Aorta (tissue), 5 donors: ENCODE measurements at places on chromosomes 3 and 15.

DNA sequence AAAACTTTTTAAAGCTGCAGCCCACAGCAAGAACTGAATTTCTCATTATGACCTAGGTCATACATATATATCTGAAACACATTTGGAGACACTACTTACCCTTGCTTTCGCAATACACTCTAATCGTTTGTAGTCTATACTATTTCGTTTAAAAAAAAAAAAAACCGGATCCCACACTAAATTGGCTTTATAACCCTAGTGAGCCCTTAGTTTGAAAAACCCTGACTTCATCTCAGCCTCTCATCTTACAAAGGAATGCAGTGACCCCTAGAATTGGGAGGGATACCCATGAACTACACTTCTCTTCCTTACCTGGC, 4.2 kb downstream of the RARRES1 start:
- no peak for DNase-seq
- peaks cover 6% of the 10 kb centered on the region for H3K4me1 ChIP-seq
- no peaks in the 10 kb centered on the region for H3K27me3 ChIP-seq
- no peak overlapping the region for H3K4me3 ChIP-seq

- peaks cover 6% of the 10 kb centered on the region for H3K36me3 ChIP-seq
- H3K4me3 ChIP-seq: no peak overlapping the region
- no peaks in the 10 kb centered on the region for H3K4me1 ChIP-seq
- no peak overlapping the region for H3K27ac ChIP-seq
- H3K27me3 ChIP-seq: no peaks in the 10 kb centered on the region
- DNase-seq: no peak
Observed at GRCh38 chr3:170128977-170129431, 52.5 kb downstream of the PHC3 start.

DNA sequence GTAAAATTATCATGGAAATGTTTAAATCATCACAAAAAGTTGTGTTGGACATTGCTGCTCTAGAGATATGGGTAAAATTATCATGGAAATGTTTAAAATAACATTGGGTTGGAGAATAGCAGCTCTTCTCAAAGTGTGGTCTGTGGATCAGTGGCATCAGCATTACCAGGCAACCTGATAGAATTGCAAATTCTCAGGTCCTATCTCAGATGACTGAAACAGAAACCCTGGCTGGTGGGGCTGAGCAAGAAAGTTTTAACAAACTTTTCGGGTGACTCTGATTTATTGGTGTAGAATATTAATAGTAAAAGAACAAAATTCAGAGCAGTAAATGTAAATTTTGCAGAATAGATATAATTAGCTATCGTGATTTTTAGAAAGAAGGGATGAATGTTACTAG, 28.9 kb downstream of the NXPE3 start:
- DNase-seq: no peak
- H3K4me3 ChIP-seq: no peak overlapping the region

- no peak for DNase-seq
- H3K4me1 ChIP-seq: no peaks in the 10 kb centered on the region
- no peaks in the 10 kb centered on the region for H3K36me3 ChIP-seq
- H3K27ac ChIP-seq: no peak overlapping the region
- no peaks in the 10 kb centered on the region for H3K27me3 ChIP-seq
Observed at GRCh38 chr3:171832989-171833388, 10.2 kb upstream of the TMEM212 start.

DNA sequence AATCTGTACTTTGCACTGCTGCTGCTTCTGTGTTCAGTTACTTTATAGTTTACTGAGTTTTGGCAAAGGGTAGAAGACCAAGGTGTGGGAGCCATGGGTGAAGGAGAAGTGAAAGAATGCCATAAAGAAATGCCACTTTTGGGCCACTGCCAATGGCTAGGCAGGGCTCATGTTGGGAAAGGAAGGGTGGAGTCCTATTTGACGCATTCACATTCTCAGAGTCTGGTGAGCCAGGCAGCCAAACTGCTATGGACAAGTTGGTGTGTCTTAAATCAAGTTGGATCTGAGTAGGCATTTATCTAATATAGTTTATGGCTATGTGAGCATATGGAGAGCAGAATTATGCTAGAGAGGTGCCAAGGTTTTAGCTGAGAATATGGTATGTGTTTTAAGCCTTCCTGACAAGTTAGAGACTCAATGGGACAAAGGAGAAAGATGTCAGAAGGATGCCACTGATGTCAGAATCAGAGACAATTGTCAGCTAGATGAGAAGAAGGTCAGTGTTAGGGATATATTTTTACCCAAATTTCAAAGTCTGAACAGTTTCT, 296.1 kb downstream of the AGBL1 start:
- peaks cover 2% of the 10 kb centered on the region for H3K27me3 ChIP-seq
- DNase-seq: no peak

DNA sequence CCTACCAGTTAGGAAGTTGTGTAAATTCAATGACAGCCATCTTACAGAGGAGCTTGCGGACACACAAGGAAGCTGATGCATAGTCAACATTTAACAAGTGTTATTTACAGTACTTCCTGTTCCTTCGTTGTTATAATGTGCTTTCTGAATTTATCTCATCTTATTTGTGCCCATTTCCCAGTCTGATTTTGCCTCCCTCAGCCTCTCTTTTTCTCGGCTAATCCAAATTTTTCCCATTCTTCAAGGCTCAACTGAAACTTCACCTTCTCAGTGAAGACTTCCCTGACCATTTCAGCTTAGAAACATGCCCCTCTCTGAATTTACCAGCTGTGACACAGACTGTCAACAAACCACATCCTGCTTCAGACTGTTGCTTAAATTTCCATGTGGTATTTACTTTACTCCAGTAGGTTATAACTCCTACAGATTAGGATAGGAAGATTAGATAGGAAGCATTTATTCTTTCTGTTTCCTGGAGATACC, 55.7 kb upstream of the CP start:
- no peak overlapping the region for H3K27ac ChIP-seq
- no peak for DNase-seq
- H3K4me1 ChIP-seq: no peaks in the 10 kb centered on the region
- no peak overlapping the region for H3K4me3 ChIP-seq
- H3K27me3 ChIP-seq: no peaks in the 10 kb centered on the region

DNA sequence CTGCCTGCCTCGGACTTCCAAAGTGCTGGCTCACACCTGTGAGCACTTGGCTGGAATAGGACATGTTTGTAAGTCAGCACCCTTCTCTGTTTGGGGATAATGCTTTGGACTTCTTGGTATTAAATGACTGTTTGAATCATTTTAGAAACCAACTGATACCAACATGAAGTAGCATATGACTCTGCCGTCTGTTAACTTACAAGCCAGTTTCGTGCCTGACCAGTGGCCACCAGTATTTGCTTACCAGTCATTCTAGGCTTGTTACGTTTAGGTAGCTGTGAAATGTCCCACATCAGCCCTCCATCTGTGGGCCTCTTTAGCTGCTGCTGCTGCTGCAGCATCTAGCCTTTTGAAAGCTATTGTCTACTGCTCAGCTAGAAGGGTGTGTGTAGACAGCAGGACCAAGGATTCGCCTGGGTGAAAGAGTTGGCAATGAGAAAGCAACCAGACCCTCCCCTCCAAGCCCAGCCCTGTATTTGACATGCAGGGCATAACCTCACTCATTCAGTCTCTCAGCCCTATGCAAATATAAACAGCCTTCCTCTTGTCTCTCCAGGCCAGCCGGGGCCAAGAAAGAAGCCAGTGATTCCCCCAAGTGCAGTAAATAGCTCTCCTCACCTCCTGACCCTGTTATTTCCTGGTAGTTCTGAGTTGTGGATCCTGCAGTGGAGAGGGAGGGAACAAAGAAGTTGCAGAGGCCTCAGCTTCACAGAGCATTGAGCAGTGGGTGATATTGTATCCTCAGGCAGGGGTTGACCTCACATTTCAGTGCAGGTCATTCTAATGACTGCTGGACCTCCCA, 51.0 kb downstream of the NKIRAS1 start:
- no peak overlapping the region for H3K4me3 ChIP-seq
- no peak for DNase-seq
- H3K4me1 ChIP-seq: no peaks in the 10 kb centered on the region
- H3K27me3 ChIP-seq: no peaks in the 10 kb centered on the region

DNA sequence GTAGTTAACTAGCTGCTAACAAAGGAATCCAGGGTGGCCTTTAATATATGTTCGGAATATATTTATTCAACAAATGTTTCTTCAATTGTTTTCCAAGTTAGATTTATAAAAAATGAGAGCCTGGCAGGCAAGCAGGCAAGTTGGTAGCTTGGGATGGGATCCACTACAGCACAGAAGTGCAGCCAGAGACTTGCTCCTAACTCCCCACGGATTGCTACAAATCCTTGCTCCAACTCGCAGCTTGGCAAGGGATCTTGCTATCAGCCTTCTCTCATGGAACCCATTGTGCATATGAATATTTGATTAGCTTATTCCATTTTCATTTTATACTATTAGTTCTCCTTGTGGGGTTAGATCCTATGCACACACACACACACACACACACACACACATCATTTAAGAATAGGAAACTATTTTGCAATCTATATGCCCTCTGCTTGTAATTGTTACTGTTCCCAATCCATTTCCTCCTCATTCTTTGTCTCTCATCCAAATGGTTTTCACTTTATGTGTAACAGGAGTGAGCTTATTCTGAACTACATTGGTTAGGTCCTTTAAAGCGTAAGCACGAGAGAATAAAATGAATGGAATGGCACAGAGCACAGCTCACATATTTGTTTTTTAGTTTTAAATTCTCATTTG, 505.6 kb downstream of the LPP start:
- H3K4me1 ChIP-seq: peaks cover 20% of the 10 kb centered on the region
- DNase-seq: no peak
- H3K27ac ChIP-seq: no peak overlapping the region
- no peak overlapping the region for H3K4me3 ChIP-seq
- no peaks in the 10 kb centered on the region for H3K27me3 ChIP-seq

DNA sequence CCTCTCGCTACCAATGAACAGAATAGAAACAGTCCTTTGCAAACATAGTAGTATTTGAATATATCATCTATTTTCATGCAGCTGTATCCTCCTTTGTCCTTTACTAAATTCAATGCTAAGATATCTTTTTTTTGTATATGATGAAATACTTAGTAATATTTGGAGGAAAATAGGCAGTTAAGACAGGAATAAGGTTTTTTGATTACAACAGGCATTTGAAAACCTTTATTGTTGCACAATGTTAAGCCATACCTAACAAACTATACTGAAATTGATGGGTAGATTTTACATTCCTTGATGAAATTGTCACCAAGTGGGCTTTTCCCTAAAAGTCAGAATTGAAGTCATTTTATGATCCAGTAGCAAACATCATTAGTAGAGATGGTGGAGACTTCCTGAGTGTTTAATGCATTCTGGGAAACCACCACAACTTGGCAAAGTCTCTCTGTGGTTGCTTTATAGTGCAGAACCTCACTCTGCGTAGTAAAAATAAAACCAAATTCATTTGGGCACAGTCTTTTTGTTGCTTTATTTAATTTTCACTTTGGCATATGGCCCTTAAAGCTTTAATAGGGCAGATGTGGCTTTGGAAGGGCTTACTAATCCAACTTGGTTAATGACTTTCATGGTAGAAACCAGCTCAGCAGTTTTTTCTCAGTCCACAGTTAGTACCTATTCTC, 216.0 kb downstream of the DIPK2A start:
- no peaks in the 10 kb centered on the region for H3K36me3 ChIP-seq
- no peaks in the 10 kb centered on the region for H3K4me1 ChIP-seq
- no peak overlapping the region for H3K4me3 ChIP-seq

DNA sequence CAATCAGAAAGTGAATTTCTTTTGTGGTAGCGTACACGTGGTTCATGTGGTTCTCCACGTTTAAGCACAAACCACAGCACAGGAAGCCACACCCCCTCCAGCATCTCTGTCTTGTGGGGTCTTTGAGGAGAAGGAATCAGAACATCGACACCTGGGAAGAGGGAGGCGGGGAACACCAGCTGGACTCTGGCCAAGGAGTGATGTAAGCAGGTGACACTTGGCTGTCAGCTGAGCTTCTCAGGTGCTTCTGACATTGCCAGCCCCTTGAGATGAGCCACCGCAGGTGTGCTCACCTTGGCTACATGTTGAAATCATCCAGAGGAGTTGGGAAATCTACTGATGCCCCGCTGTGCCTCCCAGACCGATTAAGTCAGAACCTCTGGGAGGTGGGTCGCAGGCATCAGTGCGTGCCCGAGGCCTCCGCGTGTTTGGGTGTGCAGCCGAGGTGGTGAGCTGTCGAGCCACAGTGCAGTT, 85.0 kb downstream of the FAM81A start:
- H3K36me3 ChIP-seq: no peaks in the 10 kb centered on the region
- H3K4me3 ChIP-seq: no peak overlapping the region
- no peak overlapping the region for H3K27ac ChIP-seq
- H3K27me3 ChIP-seq: no peaks in the 10 kb centered on the region
